ENCODE measurements at places on chromosomes 7 and 10. TPM values are rescaled to one million over a fixed set of nuclear protein-coding genes. Genes with fewer than 3 reads are reported as not detected.

DNA sequence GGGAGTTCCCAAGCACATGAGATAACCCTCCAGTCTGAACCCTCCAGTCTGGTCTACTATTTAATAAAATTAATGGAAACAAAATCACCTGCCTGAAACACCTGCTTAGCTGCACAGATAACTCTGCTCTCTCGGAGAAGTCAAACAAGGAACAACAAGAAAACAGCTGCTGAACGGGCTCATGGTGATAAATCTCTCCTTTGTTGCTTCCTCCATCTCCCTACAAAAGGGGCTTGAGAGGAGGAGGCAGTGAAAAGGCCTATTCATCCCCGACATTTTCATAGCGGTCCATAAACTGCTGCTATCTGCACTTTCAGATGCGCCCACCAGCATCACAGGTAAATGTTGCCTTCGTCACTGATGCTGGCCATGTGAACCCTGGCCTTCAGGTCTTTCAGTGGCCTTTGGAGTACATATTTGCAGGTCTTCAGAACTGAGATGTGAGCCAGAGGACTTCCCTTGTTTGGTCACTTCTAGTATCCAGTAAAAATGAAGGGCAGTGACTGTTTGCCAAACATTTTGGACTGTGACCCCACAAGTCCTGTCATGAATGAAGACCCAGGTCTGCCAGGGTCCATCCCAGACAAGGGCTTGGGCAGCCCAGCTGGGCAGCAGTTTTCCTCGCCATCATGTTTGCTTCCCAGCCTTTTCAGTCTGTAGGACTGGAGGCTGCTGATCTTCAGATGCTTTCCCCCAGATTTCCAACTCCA, 15.9 kb downstream of the FKBP6 start:
- DNase-seq, result no peak

DNA sequence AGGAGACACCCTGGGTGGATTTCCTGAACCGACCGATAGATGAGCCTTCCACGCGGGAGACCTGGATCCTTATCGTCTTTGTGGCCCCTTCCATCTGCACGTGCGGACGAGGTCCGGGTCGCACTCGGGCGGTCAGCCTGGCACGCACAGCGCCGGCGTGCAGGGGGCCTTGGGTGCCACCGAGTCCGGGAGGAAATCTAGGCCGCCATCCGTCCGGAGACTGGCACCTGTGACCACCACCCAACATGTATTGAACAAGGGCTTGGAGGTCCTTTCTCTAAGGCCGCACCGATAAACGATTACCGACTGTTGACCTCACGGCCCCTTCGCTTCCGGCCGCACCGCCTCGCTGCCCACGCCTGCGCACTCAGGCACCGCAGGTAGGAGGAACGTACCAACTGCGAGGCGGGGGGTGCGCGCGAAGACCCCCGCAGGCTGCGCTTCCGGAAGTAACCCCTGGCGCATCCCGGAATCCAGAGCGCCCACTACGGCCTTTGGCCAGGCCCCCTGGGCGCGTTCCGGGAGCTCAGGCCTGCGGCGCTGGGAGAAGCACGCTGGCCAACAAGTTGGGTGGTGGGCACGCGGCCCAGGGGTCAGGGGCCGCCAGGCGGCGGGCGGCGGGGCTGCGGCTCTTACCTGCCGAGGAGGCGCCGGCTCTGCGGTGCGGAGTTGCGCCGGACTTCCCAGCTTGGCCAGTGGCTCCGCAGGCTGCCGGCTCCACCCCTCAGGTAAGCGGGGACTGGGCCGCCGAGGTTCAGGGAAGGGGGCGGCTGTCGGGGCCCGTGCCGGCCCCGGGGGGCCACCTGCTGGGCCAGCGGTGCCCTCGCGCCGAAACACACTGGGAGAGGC, at the start of the genes ACTR3C and LRRC61:
Gene ACTR3C (minus strand): TSS at position 713 of the 849 bp plus-strand sequence. CDS start 28,249 bp downstream, outside the sequence.
Gene LRRC61 (plus strand): TSS at position 523 of the 849 bp plus-strand sequence. CDS start 13,507 bp downstream, outside the sequence.
- DNase-seq, result peak; percentile 64

GRCh38 chr7:140079121-140079536, 16.4 kb upstream of the PARP12 start:
- DNase-seq, result no peak

DNA sequence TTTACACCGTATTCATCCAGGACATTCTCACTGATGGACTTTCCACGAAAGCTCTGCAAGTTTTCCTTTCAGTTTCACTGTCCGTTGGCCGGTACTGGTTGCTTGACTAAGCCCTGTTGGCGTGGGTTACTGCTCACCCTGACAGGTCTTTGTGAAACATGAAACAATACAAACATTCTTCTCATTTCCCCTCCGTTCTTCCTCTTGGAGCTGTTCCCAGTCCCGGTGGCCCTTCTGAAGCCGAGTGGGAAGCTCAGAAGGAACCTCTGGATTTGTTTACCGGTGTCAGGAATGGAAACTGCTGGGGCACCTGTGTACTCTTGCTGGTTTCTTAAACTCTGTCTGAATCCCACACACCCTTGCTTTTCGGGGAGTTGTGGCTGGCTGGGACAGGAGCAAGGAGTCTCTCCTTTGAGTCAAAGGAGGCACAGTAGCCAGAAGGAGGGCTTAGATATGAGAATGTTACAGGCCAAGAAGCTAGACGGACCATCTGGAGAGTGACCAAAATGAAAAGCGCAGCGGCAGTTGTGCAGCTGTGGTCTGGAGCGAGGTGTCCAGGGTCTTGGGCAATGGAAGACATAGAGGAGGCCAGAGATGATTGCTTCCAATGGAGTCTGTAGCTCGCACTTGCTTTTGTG, 45.7 kb downstream of the LYZL2 start:
- DNase-seq, result no peak

- DNase-seq, result no peak
Observed at GRCh38 chr7:111274857-111275256, 183.9 kb downstream of the LRRN3 start.

FAM13C gene
- not detected for total RNA-seq

- DNase-seq, result no peak
Observed at GRCh38 chr7:102991077-102991539, 78.3 kb downstream of the LRRC17 start.

OR2A42 gene
- total RNA-seq, result not detected

DNA sequence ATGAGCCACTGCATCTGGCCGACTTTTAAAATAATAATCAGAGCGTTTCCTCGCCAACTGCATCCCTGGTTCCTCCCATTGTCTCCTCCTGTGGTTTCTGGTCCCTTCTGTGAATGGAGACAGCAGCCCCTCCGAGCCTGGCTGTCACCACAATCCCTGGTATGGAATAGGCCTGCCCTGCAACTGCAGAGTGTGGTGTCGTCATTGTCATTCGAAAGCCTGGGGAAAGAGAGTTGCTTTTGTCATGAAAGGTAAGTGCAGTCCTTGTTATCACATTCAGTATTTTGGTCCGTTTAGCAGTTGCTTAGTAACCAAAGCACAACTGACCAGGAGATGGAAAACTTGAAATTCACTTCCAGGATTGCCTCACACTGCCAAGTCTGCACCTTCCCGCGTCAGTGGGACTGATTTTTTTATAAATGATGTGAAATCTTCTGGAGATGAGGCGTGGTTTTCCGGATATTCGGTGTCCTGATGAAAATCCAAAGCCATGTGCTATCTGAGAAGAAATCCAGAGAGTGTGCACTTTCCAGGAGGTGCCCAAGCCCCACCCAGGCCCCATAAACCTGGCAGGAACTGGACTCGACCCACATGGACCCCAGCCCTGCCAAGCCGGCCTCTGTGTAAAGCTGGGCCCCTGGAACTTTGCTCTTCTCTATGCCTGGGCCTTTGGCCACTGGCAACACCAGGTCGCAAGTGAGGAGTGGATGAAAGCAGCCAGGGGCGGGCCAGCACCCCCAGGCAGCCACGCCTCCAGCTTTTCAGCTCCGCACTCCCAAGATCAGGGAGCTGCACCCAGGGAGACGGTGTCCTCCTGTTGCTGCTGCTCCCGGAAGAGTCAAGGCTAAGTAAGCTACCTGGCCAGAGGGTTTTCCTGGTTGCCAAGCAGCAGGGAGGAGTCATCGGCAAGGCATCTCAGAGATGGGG, 133.7 kb upstream of the SH2B2 start:
- DNase-seq, result no peak

DNA sequence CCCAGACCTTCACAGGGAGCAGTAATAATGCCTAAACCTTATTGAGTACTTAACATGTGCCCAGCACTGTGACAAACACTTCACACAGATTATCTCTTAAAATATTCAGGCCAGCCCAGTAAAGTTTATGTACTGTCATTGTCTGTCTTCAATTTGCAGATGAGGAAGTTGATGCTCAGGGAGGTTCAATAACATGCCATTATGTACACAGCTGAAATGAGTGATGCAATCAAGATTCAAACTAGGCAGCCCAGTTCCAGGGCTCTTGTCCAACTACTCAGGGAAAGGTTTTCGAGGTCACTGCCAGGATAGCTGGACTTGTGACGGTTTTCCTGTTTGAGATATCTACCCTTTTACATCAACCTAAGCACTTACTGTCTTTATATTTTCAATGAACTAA, 56.1 kb downstream of the AUTS2 start:
- no peak for DNase-seq

DNA sequence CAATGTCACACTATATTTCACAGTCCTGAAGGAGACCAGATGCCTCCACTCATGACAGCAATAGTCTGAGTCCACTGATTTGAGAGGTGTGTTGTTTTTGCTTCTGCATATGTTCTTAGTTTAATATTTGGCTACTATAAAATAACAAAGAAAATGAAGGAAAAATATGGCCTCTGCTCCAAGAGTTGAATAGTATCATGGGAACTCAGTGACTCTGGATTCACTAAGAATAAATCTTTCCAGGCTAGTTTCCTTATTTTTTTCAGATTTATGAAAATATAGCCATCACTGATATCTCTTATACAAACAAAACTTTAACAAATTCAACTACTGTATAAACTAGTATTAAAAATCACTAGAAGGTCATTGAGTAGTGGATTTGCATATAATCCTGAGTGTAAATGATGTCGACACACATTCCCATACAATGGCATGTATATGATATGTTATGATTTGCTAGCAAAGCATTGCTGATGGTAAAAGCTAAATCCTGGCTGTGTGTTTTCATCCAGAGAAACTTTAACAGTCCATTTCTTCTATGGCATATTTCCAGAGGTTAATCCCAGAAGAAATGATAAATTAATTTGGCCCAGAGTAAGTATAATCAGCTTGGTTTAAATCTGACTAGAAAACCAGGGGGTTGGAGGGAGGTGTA, 66.0 kb upstream of the VIPR2 start:
- no peak for DNase-seq

TCF7L2 gene
- 0.32 TPM for total RNA-seq

GRCh38 chr7:66720561-66720960, 20.0 kb upstream of the RABGEF1 start:
- no peak for DNase-seq

OGDH gene
- 105 TPM for total RNA-seq

NPTX2 gene
- 0.08 TPM for total RNA-seq
